A172 (cell line): ENCODE measurements at places on chromosomes 5 and 9.
A peak's percentile ranks its signal among the peaks of the same experiment; 100 is the strongest.

- DNase-seq: peak; percentile 54
Observed at GRCh38 chr5:84301535-84301934, 83.1 kb downstream of the EDIL3 start.

DNA sequence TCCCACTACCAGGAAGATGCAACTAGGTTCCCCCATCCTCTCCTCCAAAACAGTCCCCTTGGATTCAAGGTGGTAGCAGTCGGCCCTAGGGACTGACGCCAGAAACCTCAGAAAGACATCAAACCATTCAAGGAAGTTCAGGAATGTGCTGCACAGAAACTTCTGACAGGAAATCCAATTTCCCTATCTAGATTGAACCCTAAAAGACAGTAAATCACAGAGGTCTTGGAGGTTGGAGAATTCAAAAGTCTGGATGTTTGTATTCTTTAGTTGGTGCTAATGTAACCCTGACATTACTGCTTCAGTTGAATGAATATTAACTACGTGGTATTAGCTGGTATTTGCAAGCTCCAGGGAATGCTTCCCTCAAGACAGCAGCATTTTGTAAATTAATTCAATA is 125.3 kb downstream of the SYK start:
- DNase-seq: peak; percentile 23

DNA sequence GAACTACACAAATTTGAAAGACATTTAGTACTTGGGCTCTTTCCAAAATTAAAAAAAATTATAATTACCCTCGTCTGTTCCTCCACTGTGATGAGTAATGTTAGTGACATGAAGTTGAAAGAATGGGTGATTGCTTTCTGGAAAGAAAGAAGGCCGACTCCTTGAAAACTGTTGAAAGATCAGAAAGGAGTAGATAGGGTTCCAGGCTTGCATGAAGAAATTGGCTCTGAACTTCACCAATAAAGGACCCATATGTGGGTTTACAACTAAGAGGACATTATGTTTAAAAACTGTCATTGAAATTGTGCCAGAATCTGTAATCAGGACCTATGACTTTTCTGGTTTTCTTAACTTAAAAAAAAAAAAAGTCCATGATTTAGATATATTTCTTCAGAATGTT is 20.7 kb upstream of the MOCS2 start:
- no peak for DNase-seq

DNA sequence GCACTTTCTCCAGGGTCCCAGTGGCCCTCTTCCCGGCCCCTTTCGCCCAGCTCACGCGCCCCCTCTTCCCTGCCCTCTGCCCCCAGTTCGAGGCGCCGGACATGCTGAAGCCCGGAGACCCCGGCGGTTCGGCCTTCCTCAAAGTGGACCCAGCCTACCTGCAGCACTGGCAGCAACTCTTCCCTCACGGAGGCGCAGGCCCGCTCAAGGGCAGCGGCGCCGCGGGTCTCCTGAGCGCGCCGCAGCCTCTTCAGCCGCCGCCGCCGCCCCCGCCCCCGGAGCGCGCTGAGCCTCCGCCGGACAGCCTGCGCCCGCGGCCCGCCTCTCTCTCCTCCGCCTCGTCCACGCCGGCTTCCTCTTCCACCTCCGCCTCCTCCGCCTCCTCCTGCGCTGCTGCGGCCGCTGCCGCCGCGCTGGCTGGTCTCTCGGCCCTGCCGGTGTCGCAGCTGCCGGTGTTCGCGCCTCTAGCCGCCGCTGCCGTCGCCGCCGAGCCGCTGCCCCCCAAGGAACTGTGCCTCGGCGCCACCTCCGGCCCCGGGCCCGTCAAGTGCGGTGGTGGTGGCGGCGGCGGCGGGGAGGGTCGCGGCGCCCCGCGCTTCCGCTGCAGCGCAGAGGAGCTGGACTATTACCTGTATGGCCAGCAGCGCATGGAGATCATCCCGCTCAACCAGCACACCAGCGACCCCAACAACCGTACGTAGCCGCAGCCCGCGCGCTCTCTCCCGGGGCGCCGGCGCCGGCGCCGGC is 1.0 kb downstream of the PRDM6 start:
- no peak for DNase-seq

DNA sequence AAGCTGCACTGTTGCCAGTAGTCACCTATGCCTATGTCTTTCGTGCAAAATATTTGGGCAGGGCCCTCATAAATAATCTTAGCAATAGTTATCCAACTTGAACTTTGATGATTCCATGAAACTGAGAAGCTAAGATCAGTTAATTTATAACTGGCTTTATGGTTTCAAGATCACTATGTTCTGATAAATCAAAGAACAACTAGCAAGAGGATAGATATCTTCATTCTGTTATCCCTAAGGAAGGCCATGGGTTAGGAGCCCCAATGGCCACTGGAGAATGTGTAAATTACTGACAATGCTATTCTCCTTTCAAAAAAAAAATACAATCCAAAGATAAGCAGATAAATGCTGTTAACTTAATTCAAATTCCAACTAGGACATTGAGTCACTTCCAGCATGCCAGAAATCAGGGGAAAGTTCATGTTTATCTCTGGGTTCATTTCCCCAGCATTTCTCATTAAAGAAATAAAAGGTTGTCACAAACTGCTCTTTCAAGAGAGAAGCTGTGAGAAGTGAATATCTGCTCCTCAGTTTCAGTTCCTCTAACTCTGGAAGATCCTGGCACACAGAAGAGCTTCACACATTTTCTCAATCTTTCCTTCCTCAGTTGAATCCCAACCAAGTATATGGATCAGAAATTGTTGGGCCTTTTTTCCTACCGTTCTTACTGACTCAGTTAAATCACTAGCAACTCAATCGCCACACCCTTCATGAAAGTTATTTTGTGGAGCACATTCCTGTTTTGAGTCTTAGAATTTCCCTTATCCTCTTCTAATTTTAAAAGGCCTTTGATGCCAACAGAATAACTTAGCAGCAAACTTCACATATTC is 59.6 kb upstream of the SLC1A1 start:
- no peak for DNase-seq

GRCh38 chr5:11452852-11453251 is 451.4 kb downstream of the CTNND2 start:
- no peak for DNase-seq

- DNase-seq: no peak
Observed at GRCh38 chr5:88882276-88883038, 527 bp downstream of the MEF2C start.

- no peak for DNase-seq
Observed at GRCh38 chr5:163436515-163436914, 880 bp upstream of the CCNG1 start.

DNA sequence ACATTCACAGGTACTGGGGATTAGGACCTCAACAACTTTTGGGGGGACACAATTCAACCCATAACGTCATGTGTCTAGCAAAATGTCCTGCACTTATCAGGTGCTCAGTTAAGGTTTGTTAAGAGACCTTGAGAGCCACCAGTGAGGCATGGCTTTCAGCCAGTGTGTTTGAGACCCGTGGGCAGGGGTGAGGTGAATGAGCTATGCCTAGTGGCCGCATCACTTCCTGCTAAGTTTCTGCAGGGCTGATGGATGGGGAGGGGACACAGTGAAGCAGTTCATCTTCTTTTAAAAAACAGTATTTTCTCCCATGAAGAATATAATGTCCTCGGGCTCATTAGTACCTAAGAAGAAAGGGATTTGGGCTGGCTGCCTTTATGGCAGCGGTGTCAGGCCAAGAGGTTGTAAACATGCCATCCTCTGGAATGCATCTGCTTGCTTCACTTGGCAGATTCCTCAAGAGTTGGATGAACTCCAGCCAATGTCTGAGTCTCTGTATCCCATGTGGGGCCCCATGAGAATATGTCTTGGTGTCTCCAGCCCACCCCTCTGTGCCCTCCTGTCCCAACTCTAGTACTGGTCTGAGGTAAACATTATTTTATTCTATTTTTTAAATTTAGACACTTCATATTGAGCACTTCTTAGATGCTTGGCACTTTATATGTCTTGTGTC is 282.2 kb downstream of the CWC27 start:
- DNase-seq: no peak

GRCh38 chr5:91332267-91333045 is 50.7 kb downstream of the ARRDC3 start:
- DNase-seq: peak; percentile 94

DNA sequence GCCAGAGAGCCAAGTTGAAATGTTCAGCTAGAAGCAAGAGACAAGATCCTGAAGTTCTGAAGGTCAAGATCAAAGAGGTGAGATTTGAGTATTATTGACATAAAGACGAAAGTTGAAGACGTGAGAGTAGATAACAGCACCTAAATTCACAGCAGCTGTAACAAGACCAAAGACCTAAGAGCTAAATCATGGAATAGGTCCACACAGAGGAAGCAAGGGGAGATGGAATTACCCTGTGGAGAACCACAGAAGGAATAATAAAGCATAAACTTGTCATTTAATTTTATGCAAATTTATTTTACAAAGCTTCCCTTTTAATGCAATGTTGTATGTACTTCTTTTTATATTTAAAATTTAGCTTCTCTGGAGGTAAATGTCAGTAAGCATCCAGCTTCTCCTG is 523.7 kb downstream of the NR2F1-AS1 start:
- no peak for DNase-seq

DNA sequence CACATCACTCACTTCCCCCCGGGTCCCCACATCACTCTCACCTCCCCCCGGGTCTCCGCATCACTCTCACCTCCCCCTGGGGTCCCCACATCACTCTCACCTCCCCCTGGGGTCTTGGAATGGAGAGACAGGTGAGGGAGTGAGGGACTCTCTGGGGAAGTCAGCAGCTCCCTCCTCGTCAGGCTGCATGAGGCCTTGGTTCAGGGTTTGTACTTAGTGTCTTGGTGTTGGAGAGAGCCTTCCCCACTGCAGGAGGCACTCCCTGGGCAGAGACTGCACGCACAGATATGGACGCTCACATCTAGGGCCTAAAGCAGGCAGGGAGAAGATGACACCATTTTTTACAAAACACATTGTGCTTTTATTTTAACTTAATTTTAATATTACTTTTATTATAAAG is 56.5 kb upstream of the IRX4 start:
- no peak for DNase-seq

DNA sequence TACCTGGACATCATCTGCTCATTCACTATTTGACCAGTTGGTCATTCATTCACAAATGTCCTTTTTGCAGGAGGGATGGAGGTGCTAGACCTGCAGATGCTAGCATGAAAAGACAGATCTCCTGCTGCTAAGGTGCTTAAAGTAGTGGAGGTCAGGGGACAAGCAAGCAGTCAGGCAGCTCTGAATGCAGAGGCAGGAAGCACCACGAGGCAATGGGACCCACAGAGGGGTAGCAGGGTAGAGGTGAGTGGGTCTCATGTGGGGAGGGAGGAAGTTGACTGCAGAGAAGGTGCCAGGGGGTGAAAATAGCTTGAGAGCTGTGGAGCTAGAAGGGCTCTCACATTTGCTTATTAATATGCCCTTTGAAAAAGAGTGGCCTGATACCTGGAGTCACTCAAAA is 25.2 kb downstream of the FXN start:
- DNase-seq: no peak

GRCh38 chr9:77021922-77022782 is 2.7 kb downstream of the FOXB2 start:
- no peak for DNase-seq

DNA sequence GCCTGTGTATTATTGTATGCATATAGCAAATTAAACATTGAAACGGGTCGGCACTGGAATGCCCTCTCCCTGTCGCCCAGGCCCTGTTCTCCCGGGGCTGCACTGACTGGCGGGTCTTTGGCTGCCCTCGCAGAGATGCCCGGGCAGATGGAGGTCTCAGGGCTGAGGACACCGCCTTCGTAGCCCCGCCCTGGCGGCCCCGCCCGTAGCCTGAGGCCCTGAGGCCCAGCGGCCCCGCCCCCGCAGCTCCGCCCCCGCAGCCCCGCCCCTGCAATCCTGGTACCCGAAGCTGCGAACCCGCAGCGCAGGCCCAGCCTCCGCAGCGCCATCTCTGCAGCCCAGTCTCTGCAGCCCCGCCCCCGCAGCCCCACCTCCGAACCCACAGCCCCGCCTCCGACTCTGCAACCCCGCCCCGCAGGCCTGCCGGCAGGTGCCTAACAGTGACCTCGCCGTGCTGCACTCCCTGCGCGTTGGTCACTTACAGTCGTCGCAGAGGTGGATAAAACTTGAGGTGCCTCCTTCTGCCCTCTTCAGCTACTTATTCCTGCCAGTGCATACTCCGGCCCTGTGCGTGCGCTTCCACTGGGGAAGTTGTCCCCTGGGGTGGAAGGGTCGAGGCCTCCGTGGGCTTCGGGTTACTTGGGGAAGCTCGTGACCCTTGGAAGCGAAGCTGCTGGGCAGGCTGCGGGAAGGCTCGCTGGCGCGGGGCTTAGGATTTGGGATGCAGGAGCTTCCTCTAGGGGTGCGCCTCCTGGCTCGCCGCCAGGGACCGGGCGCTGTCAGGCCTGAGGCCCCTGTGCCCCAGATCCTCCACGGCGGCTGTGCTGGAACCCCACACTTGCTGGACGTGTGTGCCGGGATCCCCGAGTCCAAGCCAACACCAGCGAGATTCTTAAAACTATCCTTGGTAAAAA is 72.3 kb downstream of the ICE1 start:
- DNase-seq: no peak

- DNase-seq: no peak
Observed at GRCh38 chr9:137355761-137356365, 53.8 kb upstream of the NRARP start.

GRCh38 chr9:37992924-37993349 is 76.1 kb downstream of the SHB start:
- no peak for DNase-seq

DNA sequence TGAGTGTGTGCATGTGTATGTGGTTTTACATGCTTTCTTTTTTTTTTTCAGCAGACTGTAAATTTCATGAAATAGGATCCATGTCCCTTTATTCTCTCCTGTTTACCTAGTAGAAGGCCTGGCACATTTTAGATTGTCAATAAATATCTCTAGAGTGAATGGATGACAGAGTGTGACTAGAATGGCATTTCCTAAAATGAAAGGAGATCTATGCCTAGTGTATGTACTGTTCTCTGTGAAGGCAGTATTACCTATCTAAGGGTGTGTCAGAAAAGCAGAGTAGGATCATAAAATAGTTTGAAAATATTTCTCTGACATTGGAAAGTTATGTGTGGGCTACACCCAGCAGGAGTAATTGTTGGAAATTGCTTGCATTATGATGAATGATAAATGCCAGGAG is 1876.0 kb upstream of the C9orf72 start:
- DNase-seq: no peak

DNA sequence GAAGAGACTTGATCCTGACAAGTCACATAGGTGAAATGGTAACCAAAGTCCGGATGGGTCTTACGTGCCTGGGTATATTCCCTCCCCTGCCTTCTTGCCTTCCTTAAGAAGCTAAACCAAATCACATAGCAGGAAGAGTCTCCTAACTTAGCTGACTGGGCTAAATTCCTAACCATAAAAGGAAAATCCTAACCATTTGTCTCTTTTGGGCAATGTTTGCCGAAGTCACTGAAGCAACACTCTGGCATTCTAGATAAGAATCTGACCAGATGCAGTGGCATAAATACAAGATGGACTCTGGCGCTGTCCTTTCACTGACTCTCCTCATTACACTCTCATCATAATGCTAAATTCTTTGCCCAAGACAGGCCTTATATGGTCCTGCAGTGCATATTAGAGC is 625.5 kb upstream of the RORB start:
- DNase-seq: no peak

GRCh38 chr5:157734436-157734835 is 3.2 kb downstream of the THG1L start:
- no peak for DNase-seq
